ENCODE measurements at places on chromosomes 12 and 14.

- H3K4me1 ChIP-seq: no peaks in the 10 kb centered on the region
- no peak overlapping the region for H3K4me3 ChIP-seq
- no peak for DNase-seq
Measured at GRCh38 chr12:13073173-13073572, 29.0 kb downstream of the FAM234B start.

DNA sequence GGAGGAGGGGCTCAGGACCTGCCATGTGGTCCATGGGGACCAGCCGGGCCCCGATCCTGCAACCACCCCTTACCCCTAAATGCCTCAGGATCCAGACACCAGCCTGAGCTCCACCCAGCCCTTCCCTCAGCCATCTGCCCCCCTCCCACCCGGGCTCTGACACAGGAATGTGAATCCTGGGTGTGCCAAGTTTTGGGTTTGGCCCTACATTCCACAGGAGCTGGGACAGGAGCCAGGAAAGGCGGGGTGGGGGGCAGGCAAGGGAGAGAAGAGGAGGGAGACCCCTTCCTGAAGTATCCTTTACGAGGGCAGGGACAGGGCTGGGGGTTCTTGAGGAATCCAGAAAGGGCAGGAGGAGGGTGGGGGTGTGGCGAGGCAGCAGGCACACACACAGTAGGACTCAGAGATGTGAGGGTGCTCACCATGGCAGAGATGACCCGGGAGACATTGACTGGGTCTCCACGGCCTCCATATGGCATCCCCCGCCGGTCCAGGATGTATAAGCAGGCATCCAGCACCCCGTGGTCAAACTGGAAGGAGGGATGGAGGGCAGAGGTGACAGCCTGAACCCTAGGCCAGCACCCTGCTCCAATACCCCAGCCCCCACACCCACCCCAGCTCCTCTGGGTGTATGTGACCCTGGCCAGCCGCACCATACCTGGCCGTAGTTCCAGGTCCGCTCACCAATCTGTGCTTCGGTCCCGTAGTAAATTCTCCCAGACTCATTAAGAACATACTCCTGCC, 3.5 kb downstream of the TGM1 start:
- no peaks in the 10 kb centered on the region for H3K4me1 ChIP-seq
- peaks cover 4% of the 10 kb centered on the region for H3K36me3 ChIP-seq
- H3K4me3 ChIP-seq: no peak overlapping the region

DNA sequence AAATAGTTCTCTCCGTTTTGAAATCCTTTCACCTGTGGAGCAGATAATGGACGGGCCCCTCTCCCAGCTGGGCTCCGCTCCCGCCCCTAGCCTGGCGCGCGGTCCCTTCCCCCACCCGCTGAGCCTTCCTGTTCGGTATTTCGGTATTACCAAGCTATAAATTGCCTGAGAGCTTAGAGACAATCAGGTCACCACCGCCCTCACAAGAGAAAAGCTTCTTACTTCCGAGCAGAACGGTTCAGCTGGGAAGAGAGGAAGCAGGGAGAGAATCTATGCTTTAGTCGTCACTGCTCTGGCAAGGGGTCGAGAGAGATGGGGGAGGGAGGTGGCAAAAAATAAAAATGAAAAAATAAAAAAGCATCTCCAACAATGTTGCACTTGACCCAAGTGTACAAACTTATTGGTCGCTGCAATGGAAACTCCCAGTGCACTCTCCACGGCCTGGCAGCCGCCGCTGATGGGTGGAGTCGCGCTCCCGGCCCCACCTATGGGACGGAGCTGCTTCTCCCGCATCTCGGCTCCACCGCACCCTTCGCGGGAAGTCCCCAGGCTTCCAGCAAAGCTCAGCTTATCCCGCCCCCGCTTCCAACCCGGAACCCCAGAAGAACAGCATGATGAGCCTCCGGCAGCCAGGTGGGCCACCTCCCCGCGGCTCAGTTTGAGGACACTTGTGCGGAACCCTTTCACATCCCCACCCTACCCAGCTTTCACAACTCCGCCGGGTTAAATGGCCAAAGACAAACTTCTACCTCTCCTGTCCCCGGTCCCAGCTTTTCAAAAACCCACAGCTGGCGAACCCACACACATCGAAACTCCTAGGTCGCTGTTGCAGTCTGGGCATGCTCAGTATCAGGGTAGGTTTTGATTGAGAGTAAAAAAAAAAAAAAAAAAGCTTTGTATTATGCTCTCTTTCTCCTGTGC, 832 bp upstream of the SYT1 start:
- H3K27ac ChIP-seq: no peak overlapping the region
- peaks cover 40% of the 10 kb centered on the region for H3K27me3 ChIP-seq
- H3K36me3 ChIP-seq: no peaks in the 10 kb centered on the region
- no peak for DNase-seq
- peaks cover 4% of the 10 kb centered on the region for H3K4me1 ChIP-seq

DNA sequence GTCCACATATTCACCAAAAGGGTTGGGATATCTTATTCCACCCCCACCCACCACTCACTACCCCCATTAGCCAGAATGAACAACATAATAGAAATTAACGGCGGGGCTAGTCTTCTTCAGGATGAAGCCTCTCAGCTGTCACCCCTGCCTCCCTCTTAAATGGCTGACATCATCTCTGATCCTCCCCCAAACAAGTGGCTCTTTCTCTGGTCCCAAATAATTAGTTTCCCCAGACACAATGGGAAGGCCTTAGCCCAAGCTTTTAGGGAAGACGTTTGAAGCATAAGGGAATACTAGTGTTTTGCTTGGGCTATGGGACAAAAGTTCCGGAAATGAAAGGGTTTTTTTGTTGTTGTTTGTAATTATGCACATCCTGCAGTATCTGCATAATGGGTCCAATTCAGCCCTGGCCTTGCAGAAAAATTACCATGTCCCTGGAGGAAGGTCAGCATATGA, 13.8 kb downstream of the STON2 start:
- no peaks in the 10 kb centered on the region for H3K36me3 ChIP-seq
- no peaks in the 10 kb centered on the region for H3K4me1 ChIP-seq
- no peaks in the 10 kb centered on the region for H3K27me3 ChIP-seq
- H3K27ac ChIP-seq: no peak overlapping the region
- DNase-seq: no peak
